ENCODE measurements at places on chromosomes 1 and 21.

- no peak for DNase-seq
Measured at GRCh38 chr1:110433803-110434202, 17.1 kb upstream of the PROK1 start.

GRCh38 chr1:116325922-116326321 lies 47.1 kb upstream of the ATP1A1 start:
- no peak for DNase-seq

- DNase-seq: no peak
Measured at GRCh38 chr1:199861020-199861795, 166.3 kb upstream of the NR5A2 start.

DNA sequence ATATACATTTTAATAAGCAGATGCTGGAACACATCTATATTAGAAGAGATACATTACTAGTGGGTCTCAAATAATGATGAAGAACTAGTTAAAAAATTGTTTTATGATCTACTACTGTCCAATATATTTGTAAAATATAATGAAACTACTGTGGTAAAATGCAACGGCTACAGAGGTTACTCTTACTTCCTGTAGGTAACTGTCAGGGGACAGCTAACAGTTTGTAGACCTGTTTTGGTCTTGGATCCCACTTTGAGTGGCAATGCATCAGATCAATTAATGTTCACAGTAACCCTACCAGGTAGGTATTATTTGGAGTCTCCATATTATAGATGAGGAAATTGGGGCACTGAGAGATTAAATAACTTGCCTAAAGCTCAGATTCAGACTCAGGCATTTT lies 26.7 kb upstream of the MYSM1 start:
- no peak for DNase-seq

DNA sequence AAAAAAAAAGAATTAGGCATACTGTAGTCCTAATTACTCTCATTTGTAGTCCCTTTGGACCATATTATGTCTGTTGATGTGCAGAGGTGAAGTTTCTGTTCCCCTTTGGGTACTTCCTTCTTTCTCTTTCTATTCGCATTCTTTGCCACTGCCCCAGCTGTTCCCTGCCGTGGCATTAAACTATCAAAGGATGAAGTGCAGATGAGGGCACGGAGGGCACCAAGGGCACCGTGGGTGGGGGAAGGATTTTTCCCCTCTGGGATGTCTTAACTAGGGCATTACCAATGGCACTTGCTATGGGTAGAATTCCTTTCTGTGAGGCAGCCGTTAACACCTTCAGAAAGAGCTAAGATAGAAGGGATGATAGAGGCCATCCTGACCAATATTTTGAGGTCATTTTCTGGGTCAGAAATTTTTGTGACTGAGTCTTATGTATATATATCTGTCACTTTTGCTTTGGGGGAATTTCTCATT lies 4.9 kb upstream of the MAPKAPK2 start:
- no peak for DNase-seq

DNA sequence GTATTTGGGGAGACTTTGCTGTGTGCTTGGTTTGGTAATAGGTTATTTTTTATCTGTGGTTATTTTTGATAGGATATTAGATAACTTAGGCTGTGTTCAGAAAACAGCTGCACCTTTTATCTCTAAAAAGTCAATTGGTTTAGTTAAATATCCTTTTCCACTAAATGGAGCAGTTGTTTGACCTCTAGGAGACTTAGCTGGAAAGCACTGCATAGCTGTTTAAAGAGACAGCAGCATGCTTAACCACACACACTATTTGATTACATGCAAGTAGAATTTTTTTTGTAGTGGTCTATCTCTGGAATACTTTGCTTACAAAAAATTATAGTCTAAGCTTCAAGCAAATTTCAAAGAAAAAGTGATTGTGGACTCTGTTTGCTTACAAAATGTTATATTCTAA lies 6.5 kb upstream of the PALMD start:
- DNase-seq: no peak

DNA sequence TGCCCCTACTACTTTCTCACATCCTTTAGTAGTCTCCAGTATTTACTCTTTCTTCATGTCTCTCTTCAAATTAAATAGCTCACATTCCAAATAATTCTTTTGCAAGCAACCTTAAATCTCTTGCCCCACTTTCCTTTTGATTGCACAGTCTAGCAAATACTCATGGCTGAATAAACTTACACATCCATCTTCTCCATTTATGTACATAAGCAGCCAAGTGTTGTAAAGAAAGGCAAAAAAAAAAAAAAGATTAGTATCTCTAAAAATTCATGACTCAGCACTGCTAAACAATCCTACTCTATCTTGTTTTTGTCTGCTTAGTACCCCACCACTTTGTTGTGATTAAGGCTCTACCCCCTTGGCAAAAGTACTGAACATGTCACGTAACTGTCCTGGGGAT lies 42.6 kb downstream of the F13B start:
- no peak for DNase-seq

- DNase-seq: no peak
Measured at GRCh38 chr1:42888013-42888633, 41.7 kb downstream of the ZNF691 start.

GRCh38 chr1:223330466-223330865 lies 33.5 kb downstream of the SUSD4 start:
- DNase-seq: no peak

DNA sequence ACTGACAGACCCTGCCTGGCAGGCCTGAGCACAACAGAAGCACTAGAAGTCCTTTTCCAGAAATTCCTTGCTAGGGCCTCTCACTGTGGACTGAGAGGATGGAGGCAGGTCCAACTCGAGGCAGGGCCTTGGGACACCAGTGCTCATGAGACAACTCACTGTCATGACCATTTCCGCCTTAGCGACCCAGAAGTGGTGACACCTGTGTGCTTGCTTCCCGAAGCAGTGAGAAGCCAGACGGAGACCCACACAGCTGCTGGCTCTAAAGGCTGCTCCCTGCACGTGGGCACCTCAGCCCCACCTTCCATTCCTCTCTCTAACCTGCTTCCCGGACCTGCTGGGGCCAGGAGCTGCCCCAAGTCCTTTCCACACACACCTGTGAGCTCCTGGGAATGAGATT lies 33.0 kb downstream of the KCNC4 start:
- no peak for DNase-seq

GRCh38 chr1:68232289-68233148 lies at the start of gene WLS:
Gene WLS (minus strand): TSS chr1:68232523. CDS start chr1:68232299, 224 bp downstream.
- peak; percentile 57 for DNase-seq

DNA sequence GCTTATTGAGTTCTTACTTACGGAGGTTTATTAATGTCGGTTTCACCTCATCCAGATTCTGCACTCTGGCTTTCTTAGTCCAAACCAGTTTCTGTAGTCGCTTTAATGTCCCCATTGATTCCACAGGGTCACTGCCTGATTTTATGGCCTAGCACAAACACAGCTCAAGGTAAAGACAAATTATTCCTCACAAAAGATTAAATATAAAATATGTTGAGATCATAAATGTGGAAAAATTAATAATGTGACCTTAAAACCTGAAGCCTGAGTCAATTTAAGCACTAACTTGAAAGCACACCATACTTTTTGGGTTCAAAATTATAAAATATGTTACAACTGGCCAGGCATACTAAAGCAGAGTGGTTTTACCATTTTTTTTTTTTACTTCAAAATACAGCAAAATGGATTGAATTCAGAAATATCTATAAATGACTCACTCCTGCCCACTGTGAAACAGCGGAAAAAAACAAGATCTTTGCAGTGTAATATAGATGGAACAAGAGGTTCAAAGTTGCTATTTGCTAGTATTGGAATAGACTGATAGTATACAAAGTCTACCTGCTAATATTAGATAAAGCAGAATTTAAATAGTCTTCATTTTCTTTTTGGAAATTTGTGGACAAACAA lies 37.6 kb upstream of the SAMSN1 start:
- no peak for DNase-seq

- DNase-seq: no peak
Measured at GRCh38 chr1:179253286-179253972, 24.0 kb upstream of the ABL2 start.

- no peak for DNase-seq
Measured at GRCh38 chr1:208060215-208060869, 149.4 kb upstream of the CD34 start.

GRCh38 chr1:63632110-63632509 lies 38.9 kb downstream of the PGM1 start:
- no peak for DNase-seq

GRCh38 chr1:229094476-229095311 lies 176.2 kb upstream of the RAB4A start:
- no peak for DNase-seq

- peak; percentile 92 for DNase-seq
Measured at GRCh38 chr1:109821221-109821669, 57.5 kb upstream of the EPS8L3 start.

GRCh38 chr1:180888870-180889269 lies 23.8 kb upstream of the KIAA1614 start:
- no peak for DNase-seq

DNA sequence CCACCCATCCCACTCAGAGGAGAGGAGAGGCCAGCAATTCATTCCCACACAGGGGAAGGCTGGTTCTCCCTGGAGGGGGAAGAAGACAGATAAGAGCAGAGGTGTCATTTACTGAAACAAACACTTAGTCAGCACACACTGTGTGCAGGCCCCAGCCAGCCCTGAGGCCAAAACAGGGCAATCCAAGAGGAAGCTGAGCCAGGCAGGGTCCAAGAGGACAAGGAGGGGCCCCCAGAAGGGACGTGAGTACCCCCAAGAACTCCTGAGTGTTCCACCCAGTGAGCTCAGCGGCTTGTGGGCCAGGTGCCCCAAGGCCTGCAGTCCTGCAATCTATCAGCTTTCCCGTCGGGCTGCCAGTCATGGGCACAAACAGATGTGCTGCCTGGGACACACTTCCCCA lies 15.8 kb downstream of the ADGRB2 start:
- no peak for DNase-seq

- peak; percentile 97 for DNase-seq
Measured at GRCh38 chr1:154607609-154608396, at the start of gene ADAR. Gene ADAR (minus strand): TSS chr1:154608186. CDS start chr1:154608006, 180 bp downstream.

DNA sequence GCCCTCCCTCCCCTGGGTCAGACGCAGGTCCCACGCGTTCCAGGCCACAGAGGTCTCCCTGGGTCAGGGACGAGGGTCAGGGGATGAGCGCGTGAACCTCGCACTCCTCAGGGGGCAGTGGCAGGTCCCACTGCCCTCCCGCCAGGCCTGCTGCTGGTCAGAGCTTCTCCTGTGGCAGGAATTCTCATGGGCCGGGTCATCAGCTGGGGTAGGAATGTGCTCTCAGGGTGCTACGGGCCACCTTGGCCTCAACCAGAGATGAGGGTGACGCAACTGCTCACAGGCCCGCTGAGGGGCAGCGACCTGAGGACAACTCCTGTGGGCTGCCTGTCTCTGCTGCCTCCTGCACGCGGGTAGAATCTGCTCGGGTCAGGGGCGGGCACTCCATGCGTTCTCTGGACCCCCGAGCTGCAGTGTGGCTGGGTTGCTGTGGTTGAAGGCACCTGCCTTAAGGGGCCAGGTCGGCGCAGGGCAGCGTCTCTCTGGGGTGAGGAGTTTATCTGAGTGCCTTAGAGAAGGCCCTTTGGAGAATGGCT lies 128.8 kb downstream of the PRDM16 start:
- no peak for DNase-seq

DNA sequence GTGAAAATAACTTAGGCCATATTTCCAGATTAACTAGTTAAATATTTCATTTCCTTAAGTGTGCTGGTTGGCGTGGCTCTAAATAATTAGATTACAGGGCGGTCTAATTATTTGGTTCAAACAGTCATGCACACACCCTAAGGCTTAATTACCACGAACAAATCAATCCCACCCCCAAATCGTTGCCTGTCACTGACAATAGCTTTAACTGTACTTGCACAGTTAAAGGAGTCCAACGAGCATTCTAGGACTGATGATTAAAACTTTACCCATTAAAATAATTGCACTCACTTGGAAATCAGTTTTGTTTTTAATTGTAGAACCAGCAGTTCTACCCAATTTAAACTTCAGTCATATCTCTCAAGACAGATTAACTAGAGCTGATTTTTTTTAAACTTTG lies 1.5 kb upstream of the POU2F1 start:
- no peak for DNase-seq

DNA sequence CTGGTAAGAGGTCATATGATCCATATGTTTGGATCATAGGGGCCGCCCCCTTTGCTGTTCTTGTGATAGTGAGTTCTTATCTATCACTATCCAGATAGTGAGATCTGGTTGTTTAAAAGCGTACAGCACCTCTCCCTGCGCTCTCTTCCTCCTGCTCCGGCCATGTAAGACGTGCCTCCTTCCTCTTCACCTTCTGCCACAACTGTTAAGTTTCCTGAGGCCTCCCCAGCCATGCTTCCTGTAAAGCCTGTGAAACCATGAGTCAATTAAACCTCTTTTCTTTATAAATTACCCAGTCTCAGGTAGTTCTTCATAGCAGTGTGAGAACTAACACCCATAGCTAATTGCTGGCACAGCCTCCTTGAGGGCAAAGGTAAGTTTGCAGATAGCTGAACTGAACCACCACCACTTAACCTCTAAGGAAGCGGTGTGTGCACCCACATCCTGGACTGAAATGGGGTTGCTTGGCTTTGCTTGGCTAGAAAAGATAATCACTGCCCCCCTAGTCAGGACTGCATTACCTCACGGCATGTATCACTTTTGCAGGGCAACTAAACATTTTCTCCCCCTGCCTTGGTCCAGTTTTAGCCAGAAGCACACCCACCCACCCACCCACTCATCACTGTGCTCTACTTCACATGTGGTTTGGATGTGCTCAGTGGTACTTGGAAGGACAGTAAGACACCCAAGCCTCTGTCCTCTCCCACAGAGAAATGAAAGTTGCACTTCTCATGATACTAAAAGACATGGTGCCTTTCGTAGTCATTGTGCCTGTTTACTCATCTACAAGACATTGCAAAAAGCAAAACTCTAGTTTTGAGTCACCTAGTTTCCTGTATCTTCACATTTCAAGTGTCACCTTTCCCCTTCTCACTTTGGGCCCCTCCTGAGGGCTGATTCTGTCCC lies 23.1 kb upstream of the PTAFR start:
- no peak for DNase-seq

- DNase-seq: no peak
Measured at GRCh38 chr1:3403011-3403345, 51.5 kb upstream of the ARHGEF16 start.

- no peak for DNase-seq
Measured at GRCh38 chr1:231188072-231188471, 26.2 kb downstream of the TRIM67 start.

- DNase-seq: no peak
Measured at GRCh38 chr1:67261680-67262079, 46.0 kb upstream of the IL12RB2 start.

GRCh38 chr1:211632808-211633523 lies 42.5 kb downstream of the NEK2 start:
- no peak for DNase-seq

- peak; percentile 29 for DNase-seq
Measured at GRCh38 chr1:165671526-165671925, 26.8 kb downstream of the ALDH9A1 start.

- DNase-seq: no peak
Measured at GRCh38 chr1:157140063-157140588, 1.9 kb upstream of the ETV3 start.

DNA sequence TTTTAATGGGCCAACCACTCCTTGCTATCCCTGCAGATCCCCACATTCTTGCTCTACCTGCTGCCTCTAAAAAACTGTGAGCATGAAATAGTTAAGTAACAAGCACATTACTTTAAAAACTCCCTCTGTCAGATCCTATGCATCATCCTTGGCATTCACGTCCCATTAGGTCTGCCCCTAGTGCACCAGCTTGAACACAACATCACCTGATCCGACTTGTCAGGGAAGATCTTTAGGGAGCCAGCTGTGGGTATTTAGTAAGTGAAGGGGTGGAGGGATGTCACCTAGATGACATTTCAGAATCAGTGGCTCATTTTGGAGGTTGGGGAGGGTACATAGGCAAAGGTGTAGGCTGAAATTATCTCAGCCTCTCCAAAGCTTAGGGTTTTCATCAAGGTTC lies 33.5 kb downstream of the RXRG start:
- DNase-seq: no peak
